ENCODE measurements at places on chromosomes 7 and 10.

- DNase-seq: no peak
Measured at GRCh38 chr10:86413046-86413728, 46.6 kb upstream of the GRID1 start.

DNA sequence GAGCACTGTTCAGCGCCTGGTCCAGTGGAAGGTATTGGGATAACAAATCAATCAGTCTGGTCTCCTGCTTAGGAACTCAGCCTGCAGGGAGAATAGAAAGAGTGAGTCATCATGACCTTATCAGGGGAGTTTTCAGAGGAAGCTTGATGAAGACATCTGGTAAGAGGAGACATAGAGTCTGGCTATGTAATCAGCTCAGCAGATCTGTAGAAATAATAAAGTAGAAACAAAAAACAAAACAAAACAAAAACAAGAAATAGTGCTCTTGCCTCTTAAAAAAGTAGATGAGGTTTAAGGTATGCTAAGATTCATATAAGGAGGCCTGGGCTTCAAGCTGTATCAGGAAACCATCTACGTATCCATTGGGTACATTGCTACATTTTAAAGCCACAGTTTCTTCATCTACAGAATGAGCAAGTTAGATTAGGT is 14.4 kb downstream of the TAS2R41 start:
- no peak for DNase-seq

DNA sequence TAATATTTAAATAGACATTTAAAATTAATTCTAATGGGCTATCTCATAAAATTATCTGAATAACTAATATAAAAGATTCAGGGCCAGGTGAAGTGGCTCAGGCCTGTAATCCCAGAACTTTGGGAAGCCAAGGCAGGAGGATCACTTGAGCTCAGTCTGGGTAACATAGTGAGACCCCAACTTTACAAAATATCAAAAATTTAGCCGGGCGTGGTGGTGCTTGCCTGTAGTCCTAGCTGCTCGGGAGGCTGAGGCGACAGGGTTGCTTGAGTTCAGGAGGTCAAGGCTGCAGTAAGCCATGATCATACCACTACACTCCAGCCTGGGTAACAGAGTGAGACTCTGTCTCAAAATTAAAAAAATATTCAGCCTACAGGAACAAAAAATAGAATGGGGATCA is 12.5 kb downstream of the NOBOX start:
- no peak for DNase-seq

DNA sequence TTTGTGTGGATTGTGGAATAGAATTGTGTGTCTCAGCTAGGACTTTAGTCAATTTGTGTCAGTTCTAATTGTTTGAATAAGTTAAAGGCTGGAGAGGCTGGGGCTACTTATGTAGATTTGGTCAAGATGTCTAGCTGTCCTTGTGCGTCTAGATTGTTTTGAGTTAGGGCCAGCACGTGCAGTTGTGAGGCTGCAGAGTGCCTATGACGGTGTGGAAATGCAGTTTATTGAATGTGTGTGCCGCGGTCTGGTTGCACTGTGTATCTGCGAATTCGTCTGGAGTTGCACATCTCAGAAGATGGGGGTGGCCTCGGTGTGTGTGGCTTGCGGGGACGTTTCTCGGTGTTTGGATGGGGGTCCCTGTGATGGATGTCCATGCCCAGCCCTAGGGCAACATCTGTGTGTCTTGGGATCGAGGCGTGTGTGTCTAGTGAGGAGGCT is 10.2 kb downstream of the EMX2 start:
- DNase-seq: no peak

DNA sequence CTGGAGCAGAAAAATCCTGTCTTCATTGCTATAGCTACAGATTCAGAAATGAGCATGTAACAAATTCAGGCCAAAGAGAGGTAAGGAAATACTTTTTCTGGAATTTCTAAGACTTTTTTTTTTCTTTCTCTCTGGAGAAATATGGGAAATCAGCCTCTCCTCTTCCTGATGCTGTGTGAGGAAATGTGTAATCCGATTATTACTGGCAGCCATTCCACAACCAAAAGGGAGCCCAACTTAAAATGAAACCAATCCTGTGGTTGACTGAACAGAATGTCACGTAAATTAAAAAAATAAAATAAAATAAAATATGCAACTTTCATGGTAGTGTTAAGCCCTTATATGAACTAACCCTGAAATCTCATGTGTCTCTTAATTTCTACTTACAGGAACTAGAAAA is 10.7 kb upstream of the POT1 start:
- DNase-seq: no peak

- no peak for DNase-seq
Measured at GRCh38 chr7:46195934-46196333, 274.9 kb upstream of the IGFBP3 start.

GRCh38 chr7:47361746-47362215 is 220.1 kb downstream of the TNS3 start:
- no peak for DNase-seq

DNA sequence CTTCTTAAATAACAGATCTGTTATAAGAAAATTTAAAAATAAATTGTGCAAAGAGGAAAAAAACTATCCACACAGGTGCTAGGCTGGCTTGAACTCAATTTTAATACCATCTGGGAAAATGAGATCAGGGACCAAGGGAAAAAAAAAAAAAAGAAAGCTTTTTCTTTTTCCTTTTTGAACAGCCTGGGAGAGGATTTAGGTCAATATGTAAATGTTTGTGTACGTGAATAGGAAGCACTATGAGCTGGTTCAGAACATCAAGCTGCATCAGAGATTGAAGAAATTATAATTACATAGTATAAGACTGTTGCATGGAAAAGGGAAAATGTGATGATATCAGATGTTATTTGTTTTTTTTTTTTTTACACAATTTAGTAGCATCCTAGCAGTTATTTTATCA is 548.0 kb downstream of the ARL4A start:
- DNase-seq: no peak

GRCh38 chr7:43631559-43631958 is 48.7 kb downstream of the STK17A start:
- DNase-seq: no peak

GRCh38 chr10:2079603-2080078 is 342.3 kb upstream of the ADARB2 start:
- DNase-seq: no peak

DNA sequence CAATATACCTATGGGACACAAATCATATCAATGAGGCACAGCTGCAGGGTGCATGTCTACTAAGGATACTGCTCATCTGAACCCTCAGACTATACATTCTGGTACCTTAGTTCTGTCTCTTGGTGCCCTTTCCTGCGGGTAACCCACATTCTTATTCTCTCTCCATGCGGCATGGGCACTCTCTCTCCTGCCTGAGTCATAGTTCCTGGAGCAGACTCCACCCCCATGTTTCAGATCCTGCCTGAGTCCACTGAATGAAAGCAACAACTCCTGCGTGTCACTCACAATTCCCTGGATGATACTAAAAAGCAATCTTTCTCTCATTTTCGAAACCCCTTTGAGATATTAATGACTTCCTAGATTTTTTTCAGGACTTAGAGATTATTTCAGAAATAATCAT is 653.1 kb upstream of the C7orf33 start:
- no peak for DNase-seq

- no peak for DNase-seq
Measured at GRCh38 chr10:44087403-44087802, 297.5 kb downstream of the CXCL12 start.

DNA sequence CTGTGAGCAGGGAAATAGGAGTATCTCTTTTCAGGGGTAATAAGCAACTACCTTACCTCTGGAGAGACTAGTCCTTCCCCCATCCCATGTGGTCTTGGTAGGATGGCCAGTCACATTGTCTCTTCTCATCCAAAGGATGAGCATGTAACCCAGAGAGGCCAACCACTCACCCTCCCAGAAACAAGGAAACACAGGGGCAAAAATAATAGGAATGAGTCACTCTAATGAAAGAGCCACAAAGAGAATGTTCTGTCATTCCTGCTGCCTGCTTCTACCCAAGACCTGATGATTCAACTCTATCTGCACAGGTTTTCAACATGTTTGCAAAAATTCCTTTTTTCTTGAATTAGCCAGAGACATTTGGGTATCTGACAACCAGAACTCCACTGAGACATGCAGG is 99.3 kb upstream of the NFE2L3 start:
- DNase-seq: no peak

DNA sequence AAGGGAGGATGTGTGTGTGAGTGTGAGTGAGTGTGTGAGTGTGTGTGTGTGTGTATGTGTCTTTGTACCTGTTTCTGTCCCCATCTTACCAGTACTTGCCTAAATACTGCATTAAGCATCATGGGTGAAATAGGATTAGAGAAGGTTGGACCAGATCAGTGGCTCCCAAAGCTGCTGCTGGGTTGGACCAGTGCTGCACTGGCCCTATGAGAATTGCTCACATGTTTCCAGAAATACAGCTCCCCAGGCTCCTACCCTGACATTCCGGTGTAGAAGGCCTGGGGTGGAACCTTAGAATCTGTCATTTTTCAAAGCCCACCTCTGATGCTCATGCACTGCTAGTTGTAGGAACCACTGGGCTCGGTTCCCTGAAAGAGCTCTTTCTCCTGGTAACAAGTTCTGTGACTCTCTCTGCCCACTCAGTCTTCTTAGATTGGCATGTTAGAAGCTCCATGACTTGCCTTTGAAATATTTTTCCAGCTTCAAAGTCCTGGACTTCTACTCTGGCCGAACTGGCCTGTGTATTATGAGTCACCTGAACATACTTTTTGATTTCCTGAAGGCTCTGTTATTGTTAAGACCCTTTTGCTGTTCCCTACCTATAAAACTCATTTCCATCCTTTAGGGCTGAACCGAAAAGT is 224.7 kb downstream of the CUX1 start:
- no peak for DNase-seq

- no peak for DNase-seq
Measured at GRCh38 chr7:151410405-151411390, 860 bp upstream of the WDR86 start.

- DNase-seq: no peak
Measured at GRCh38 chr10:68795886-68796532, 31.3 kb upstream of the STOX1 start.

GRCh38 chr7:119105381-119105780 is 880.9 kb downstream of the ANKRD7 start:
- DNase-seq: no peak

- DNase-seq: no peak
Measured at GRCh38 chr7:104627516-104627915, 299.1 kb downstream of the LHFPL3 start.

GRCh38 chr7:8413600-8413999 is 19.8 kb upstream of the NXPH1 start:
- DNase-seq: no peak

DNA sequence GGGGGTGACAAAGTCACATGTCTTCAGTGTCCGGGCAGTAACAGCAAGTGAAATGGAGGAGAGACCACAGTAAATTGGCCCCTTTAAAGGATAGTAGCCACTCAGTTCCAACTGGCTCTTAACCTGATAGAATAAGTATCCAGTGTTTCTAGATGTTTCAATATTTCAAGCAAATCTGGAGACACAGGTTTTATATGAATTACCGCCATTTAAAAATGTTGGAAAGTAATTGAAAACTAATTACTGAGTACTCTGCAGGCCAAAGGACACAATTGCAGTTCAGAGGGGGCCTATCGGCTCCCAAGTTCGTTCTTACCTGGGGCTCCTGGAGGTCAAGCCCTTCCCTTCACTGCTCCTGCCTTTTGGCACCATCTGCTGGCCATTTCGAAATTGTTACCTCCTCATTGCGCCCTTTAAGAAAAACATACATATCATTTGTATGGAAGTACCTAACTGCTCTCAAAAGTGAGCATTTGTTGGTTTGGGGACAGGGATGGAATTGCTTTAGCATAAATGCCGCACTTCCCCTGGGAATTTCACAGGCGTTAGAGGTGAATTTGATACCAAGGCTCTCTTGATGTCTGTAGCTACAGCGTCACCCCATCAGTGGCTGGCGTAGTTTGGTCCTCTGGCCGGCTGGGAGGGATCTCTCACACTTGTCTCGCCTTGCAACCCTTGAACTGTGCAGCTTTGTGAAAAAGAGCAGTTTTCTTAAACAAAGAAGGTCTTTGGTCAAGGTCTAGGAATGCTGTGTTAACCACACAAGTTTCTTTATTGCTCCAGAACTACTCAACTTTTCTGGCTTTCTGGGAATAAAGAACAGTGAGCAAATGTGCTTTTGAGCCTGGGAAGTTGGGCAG is 220.0 kb downstream of the ARHGAP21 start:
- peak; percentile 4 for DNase-seq

DNA sequence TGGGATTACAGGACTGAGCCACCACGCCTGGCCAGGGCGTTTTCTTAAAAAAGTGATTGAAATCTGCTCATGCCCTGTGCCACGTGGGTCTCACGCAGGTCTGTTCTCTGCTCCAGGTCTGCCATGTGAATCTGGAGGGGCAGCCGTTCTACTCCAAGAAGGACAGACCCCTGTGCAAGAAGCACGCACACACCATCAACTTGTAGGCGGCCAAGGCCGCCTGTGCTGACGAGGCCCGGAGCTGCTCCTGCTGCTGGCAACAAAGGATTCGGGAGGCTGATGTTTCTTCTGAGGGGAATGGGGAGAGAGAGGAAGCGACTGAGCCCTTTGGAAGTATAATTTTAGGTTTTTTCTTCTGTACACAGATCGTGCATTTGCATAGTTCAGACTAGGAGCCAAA is 23.6 kb upstream of the BMPR1A start:
- DNase-seq: no peak

- no peak for DNase-seq
Measured at GRCh38 chr10:28305553-28305952, 2.7 kb upstream of the MPP7 start.

GRCh38 chr7:12646139-12646538 is 41.3 kb upstream of the ARL4A start:
- no peak for DNase-seq

DNA sequence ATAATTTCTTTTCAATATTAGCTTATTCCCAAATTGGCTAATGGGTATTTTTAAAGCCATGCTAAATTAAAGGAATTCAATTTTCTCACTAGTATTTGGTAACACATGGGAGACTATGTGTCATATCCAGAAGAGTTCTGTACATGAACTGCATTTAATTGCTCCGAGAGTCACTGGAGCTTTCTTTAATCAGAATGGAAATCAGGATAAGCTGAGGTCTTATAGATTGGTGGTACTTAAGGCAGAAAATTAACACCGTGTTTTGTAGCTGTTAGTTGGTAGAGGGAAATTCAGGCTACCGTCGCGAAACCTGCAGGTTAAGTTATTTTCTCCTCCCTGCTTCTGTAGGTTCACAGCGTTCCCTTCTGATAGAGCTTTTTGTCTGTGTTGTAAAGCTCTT is at the start of gene WEE2:
WEE2 (plus strand) TSS at position 3 of the 400 bp plus-strand sequence. CDS start 406 bp downstream, outside the sequence.
- no peak for DNase-seq

GRCh38 chr7:133401225-133401624 is 148.3 kb downstream of the EXOC4 start:
- DNase-seq: no peak

GRCh38 chr10:17290226-17290625 is 62.2 kb downstream of the VIM start:
- no peak for DNase-seq

DNA sequence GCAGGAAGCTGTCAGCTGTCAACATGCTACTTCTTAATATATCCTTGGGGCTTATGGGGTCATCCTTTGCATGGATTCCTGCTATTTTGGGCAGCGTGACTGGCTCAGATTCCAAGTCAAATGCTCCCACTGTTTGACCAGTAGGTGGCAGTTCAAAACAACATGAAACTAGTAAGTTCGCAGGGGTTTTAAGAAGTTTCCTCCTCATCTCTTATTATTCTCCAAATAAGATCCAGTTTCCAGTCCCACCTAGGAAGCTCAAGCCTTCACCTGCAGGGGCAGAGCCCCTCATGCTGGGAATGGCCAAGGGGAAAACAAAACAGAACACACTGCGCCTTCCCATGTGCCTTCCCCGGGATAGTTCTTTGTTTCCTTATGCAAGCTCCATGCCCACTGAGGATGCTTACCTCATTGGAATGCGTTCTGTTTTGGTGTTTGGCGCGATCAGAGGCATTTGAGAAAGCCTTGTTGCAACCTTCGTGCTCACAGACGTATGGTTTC is 259.8 kb downstream of the GLI3 start:
- DNase-seq: no peak

All from CMK (cell line).